Muscle of leg (tissue), 16 donors: ENCODE measurements at places on chromosomes 4 and X. TPM values are rescaled to one million over a fixed set of nuclear protein-coding genes. Genes with fewer than 3 reads are reported as not detected.

Gene PAGE2
- total RNA-seq: not detected

Gene FGF13
- total RNA-seq: 66.8 TPM

Gene USP51
- total RNA-seq: 4.1 TPM

Gene PDCL2
- total RNA-seq: not detected

Gene LANCL3
- total RNA-seq: 0.13 TPM

Gene DMRTC1
- total RNA-seq: not detected

Gene MAGEB6B
- not detected for total RNA-seq

Gene PNMA6F
- not detected for total RNA-seq

Gene ATP7A
- 12.9 TPM for total RNA-seq

Gene TEX28
- not detected for total RNA-seq

Gene MAPK10
- total RNA-seq: 1.9 TPM

Gene SLC16A2
- 18.9 TPM for total RNA-seq

Gene NPFFR2
- 0.53 TPM for total RNA-seq

Gene GRIA3
- 2.2 TPM for total RNA-seq

Gene VSIG4
- total RNA-seq: 15.4 TPM

Gene EGF
- 9.4 TPM for total RNA-seq

Gene ZFP92
- total RNA-seq: 0.62 TPM

Gene USP9X
- total RNA-seq: 60.8 TPM

Gene GPRASP1
- total RNA-seq: 11.7 TPM

Gene HEPH
- 6.3 TPM for total RNA-seq
